Suppressor macrophage treated with lipopolysaccharide for 4 hours (primary cell): ENCODE measurements at places on chromosomes 16 and 17.
A peak's percentile ranks its signal among the peaks of the same experiment; 100 is the strongest.

DNA sequence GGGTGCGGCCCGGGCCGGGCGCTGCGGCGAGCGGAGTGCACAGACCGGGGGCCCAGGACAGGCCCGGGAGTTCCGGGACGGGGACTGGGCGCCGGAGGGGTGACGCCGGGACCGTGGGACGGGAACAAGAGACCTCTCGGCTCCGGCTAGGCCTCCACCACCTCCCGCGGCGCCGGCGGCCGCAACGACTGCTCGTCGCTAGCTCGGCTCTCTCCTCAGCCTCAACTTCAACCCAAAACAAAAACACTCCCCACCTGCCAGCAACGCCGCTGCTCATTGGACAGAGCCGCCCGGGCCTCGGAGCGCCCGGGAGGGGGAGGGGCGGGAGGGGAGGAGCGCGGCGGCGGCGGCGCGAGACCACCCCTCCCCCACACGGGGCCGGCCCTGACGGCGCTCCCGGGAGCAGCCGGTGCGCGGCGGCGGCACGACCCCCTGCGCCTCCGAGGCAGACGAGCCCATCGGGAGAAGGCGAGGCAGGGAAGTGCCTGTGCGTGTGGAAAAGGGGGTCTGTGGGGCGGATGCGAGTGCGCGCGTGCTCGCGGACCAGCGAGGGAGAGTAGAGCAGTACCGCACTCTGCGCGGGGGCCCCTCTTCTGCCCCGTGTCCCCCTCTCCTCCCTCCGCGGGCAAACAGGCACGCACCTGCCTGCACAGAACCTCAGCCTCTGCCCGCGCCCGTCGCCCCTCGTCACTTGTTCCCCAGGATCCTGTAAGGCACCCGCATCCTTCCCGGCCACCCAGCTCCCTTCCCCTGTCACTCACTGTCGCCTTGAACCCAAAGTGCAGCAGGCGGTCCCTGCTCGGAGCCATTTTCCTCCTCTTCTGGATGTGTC lies at the start of gene FBXL20:
Gene FBXL20 (minus strand): TSS at position 215 of the 832 bp plus-strand sequence. CDS start 224 bp downstream, outside the sequence.
- peak; percentile 95 for DNase-seq

- no peak for DNase-seq
Measured at GRCh38 chr17:66369830-66370229, 67.4 kb downstream of the PRKCA start.

DNA sequence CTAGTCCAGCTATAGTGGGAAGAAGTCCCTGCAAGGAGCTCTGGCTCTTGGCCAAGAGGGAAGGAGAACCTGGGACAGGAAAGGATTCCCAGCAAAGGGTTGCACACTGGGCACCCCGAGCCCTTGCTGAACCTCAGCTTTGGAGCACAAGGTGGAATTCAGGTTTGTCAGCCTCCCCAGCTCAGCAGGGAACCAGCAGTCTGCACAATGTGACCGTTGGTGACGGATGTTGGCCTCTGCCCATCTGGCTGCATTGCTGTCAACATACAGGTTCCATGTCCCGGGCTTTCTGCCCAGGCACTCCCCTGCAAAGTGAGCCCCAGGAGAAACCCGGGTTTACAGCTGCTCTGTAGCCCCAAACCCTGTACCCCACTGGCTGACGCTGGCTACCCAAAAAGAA lies 6.7 kb downstream of the RPRML start:
- DNase-seq, result no peak

GRCh38 chr16:76511203-76511602 lies 234.0 kb downstream of the CNTNAP4 start:
- no peak for DNase-seq

DNA sequence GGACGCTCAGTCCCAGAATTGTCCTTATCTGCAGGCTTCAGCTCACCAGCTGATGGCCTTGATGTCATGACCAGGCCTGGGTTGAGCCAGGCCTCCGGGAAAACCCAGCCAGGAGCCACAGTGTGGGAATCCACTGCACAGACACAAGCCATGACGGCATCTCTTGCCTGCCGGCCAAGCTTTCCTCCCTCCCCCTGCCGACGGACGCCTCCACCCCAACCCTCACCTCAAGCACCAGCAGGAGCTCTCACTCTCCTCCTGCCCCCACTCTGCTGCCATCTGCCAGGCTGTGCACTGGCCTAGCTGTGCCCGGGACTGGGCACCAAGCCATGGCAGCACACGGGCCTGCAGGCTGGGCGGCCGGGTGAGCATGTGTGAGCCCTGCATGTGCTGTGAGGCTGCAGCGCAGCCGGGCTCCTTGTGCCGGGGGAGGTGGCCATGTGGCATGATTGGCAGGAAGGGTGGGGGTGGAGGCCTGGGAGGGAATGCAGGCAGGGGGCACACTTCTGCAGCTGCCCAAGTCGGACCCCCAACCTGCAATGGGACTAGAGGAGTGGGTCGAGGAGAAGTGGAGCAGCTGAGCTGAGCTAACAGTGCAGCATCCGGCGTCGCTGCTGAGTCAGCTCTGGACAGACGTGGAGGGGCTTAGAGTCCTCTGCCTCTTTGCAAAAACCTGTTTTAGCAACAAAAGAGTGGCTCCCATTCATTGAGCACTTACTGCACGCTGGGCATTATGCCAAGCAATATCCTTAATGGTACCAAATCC lies 268.5 kb downstream of the CBLN1 start:
- no peak for DNase-seq

DNA sequence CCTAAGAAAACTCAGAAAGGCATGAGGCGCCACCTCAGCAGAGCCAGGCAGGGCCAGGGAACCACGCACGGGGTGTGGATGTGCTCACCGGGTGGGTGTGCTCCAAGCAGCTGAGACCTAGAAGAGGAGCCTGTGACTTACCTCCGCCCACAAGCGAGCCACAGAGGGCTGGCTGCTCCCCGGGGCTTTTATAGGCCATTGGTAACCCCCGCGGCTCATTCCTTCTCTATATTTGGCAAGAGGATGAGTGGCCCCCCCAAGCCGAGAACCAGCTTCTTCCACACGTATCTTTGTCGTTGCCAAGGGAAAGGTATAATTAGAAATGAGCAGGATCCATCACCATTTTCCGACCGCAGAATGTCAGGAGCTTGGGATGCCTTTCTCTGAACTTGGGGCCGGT lies at the start of gene MYH3:
Gene MYH3 (minus strand): TSS at position 162 of the 400 bp plus-strand sequence. CDS start 2,245 bp downstream, outside the sequence.
- DNase-seq, result no peak
